ENCODE measurements at places on chromosomes 6 and 20.

GRCh38 chr6:137291441-137291840 is 72.3 kb upstream of the IFNGR1 start:
- DNase-seq, result no peak

DNA sequence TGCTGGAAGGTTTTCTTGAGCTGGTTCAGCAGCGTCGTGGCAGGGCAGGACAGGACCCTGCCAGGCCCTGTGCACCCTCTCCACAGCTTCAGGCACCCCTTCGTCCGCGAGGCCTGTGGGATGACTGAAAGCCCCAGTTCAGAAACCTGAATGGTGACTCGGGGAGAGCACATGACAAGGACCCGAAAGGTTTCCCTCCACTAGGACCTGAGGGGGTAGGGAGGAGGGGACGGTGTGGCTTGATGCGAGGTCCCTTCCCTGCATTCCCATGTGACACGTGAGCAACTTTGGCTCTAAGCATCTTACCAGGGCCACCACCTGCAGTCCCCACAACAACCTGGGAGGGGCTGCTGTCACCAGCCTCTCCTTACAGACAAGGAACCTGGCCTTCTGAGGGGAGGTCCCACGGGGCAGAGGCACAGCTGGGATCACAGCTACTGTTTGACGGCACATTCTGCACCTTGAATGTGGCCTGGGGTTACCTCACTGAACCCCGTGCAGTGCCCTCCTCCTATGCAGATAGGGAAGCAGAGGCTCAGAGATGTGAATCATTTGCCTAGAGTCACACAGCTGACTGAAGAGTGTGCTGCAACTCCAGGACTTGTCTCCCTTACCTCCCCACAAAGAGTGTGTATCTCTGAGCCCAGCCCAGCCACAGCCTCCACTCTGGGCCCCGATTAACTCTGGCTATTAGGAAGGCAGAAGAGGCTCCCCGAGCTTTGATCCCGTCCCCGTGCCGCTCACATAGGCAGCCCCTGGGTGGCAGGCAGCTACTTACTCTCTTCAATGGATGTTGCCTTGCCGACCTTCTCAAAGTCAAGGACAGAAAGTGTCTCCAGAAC is 84.6 kb downstream of the PTPN1 start:
- DNase-seq, result no peak

DNA sequence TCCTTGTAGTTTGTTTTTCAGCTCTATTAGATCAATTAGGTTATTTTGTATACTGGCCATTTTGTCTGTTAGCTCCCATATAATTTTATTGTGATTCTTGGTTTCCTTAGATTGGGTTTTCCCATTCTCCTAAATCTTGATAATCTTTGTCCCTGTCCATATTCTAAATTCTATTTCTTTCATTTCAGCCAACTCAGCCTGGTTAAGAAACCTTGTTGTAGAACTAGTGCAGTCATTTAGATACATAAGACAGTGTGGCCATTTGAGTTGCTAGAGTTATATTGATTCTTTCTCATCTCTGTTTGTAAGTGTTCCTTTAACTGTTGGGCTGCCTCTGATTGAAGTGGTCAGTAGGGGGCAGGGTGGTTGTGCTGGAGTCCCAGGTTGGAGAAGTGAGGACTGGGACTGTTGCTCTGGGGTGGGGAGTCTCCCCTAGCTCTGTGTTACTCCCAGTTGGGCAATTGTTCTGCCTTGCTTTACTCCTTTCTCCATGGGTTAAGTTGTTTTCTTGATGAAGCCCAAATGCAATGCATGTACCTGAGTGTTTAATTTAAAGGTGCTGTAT is 98.8 kb upstream of the NRN1 start:
- DNase-seq, result no peak

DNA sequence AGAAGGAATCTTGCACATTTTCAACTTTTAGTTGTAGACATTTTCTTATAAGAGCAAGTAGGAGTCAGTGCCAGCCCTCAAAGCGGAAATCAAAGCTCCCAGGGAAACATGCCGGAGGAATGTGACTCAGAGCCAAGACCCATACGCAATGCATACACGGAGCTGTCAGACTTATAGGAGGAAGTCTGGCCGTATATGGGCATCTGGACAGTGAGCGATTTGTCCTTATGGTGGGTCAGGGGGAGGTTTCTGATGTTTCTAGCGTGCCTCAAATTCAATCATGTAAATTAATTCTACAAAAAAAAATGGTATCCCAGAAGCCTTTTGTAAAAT is 3.6 kb upstream of the CCN2 start:
- no peak for DNase-seq

GRCh38 chr20:62374331-62375152 is 7.4 kb upstream of the LAMA5 start:
- DNase-seq, result no peak

GRCh38 chr20:39705032-39705431 is 742.9 kb downstream of the DHX35 start:
- DNase-seq, result no peak

DNA sequence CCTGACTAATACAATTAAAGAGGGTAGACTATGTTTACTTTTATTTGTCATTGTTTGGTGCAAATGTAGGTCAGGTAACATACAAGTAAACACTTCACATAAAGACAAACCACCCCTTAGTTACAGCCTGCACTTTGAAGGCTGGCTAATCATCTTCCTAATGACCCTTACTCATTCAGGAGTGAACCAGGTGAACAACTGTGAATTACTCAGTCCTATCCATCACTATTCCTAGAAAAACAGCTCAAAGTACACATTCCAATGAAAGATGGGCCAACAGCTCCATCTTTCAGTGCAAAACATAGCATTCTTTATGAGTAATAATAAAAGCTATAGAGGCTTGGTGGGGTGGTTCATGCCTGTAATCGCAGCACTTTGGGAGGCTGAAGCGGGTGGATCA is 78.2 kb downstream of the FRK start:
- no peak for DNase-seq

DNA sequence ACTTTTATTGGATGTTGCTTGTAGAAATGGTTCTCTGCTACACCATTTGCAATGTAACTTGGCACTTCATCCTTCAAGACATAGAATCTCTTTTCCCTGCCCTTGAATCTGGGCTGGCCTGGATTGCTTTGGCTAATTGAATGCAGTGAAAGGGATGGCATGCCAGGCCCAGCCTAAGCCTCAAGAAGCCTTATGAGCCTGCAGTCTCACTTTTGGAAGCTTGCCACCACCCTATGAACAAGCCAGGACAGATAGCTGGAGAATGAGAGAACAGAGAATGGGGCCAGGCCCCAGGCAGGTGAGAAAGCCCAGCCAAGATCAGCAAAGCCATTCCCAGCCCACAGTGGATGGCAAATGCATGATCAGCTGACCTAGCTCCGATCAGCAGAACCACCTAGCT is 350.7 kb upstream of the RNF24 start:
- DNase-seq, result no peak

GRCh38 chr6:16337295-16337975 is 99.0 kb downstream of the GMPR start:
- no peak for DNase-seq

DNA sequence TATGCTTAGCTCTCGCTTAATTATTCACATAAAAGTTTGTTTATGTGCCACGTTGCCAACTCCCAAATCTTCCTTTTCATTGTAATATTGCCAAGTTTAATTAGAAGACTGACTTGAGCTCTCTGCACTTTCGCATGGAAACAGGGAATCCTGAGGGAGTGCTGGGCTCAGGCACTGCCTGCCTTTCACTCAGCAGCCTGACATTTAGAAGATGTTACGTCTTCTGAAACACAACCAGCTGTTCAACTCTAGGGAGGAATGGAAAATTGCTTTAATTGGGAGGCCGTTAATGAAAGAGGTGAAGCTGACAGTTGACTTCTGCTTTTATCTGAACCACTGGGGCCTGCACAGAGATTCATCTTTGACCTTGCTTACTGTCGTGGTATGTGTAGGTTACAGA is 77.4 kb upstream of the MTHFD1L start:
- DNase-seq, result no peak
